ENCODE measurements at places on chromosomes 6 and 20.

- no peak for DNase-seq
Measured at GRCh38 chr20:23146857-23147637, 60.9 kb upstream of the CD93 start.

DNA sequence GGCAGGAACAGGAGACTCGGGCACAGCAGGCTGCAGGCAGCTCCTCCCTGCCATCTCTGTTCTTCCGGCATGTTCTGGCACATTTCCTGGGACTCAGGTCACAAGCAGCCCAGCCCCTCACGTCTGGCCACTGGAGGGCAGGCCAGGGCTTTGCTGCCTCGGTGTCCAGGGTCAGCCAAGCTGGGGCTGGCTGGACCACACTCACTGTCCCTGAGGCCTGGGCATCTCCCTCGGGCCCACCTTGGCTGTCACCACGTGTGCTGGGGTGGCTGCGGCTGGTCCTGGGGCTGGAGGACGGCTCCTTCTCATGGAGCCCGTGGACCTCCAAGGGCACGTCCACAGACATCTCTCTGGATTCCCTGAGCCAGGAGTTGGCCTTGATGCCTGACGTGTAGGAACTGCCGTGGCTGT is 18.5 kb downstream of the FRMD1 start:
- DNase-seq = no peak

DNA sequence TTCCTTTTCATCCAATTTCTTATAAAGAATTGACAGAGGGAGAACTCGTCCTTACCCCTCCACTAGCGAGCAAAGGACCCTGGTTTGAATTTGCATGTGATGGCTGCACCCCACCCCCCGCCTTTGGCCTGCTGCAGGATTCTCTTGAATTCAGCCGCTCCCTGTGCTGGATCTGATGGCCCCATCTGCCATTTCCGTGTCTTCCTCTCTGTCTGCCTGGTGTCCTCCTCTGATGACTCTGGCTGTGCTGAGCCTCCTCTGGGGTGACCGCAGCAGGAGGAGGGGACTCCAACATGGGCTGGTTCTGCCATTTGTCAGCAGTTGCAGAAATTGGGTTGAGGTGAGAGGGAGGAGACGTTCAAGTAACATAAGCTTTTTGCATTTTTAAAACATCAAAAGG is 188.8 kb downstream of the DLL1 start:
- no peak for DNase-seq

- DNase-seq = no peak
Measured at GRCh38 chr6:51494342-51494741, 593.1 kb downstream of the PKHD1 start.

- no peak for DNase-seq
Measured at GRCh38 chr6:137926207-137926731, 59.2 kb downstream of the TNFAIP3 start.

GRCh38 chr6:44247338-44248302 is 719 bp downstream of the HSP90AB1 start:
- DNase-seq = peak; percentile 82

GRCh38 chr6:14108571-14109410 is 8.8 kb upstream of the CD83 start:
- no peak for DNase-seq

DNA sequence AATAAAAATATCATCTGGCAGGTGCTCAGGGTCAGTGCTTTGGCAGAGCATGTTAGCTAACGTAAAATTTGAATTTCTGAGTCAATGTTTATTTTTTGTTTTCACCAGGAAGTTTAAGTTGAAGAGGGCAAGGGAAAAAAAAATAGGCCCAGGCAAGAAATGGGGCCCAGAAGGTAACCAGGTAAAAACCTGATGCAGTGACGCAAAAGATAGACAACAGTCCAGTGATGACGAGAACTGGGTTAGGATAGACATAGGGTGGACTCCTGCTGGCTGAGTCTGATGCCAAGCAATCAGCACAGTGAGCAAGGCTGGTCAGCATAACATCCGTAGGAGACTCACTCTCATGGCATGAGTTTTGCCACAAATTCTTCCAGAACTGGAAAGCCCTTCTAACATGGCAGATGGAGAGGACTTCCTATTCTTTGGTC is 42.2 kb downstream of the ZHX3 start:
- no peak for DNase-seq

DNA sequence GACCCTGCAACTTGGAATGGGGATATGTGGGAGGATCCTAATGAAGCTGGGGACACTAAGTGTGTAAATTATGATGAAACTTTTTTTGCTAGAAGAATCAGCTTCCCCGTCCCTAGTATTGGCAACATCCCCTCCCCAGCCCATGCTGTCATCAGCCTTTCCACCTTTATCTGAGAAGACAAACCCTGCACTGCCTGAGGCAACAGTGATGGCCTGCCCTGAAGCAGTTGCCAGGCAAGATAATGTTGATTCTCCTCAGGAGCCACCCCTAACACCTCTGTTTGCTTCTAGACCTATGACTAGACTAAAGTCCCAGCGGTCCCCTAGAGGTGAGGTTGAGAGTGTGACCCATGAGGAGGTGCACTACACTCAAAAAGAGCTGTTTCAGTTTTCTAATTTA is 27.1 kb downstream of the MICA start:
- no peak for DNase-seq

DNA sequence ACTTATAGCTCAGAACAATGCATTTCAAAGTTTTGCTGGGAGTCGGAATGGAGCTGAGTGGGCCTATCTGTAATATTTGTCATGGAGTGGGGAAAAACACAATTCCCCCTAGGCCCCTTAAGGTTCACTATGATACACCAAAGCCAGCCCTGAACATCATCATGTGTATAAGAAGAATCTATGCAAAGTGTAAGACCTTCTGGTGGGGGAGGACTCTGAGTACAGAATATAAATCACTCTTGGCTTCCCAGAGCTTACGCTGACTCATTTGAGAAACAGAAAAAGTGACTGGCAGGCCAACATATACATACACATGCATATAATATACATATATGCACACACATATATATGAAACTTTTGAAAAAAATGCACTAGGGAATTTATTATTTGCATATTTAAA is 54.1 kb upstream of the UBR2 start:
- DNase-seq = no peak

GRCh38 chr6:75922226-75922625 is 150.2 kb downstream of the IMPG1 start:
- no peak for DNase-seq

GRCh38 chr20:38791291-38791690 is 14.2 kb upstream of the PPP1R16B start:
- DNase-seq = no peak

DNA sequence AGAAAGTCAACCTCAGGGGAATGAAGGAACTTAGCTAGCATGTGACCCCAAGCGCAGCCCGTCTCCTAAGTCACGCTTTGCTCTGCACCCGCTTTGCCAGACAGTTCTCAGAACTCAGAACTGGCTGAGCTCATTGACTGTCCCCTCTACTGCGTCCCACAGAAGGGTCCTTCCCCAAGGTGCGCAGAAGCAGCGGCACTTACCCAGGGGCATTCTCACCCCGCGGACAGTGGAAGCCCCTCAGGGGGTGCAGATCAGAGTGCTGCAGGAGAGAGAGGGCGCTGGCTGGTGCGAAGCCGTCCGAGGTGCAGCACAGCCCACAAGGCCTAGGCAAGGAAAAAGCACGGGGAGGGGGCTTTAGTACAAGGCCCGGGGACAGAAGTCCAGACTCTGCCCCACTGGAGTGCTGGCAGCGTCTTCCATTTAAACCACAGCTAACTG is 807 bp downstream of the SNHG17 start:
- DNase-seq = no peak

DNA sequence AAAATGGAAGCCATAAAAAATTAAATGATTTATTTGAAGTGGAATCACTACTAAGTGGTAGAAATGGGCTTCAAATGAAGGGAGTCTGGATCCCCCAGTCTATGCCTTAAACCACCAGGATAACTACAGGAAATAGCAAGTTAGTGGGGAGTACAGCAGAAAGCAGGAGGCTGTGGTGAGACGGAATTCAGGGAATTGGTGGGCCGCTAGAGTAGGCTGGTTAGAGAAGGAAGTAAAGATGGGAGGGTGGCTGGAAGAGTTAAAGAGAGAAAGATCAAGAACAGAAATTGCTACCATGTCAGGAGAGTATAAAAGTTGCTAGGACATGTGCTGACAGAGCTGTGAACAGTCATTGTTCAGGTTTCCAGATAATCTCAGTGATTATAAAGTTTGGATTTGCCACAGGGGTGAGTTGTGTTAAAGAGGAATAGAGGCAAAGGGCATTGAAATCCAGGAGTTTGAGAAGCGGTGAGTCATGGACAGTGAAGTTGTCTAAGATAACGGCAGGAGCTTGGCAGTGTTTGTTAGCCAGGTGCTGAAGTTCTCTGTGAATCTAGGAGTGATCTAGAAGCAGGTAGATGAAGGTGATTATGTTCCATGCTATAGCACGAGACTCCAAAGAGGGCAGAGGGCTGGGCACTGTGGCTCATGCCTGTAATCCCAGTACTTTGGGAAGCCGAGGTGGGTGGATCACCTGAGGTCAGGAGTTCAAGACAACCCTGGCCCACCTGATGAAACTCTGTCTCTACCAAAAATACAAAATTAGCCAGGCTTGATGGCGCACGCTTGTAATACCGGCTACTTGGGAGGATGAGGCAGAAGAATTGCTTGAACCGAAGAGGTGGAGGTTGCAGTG is 13.7 kb upstream of the HINT3 start:
- no peak for DNase-seq

DNA sequence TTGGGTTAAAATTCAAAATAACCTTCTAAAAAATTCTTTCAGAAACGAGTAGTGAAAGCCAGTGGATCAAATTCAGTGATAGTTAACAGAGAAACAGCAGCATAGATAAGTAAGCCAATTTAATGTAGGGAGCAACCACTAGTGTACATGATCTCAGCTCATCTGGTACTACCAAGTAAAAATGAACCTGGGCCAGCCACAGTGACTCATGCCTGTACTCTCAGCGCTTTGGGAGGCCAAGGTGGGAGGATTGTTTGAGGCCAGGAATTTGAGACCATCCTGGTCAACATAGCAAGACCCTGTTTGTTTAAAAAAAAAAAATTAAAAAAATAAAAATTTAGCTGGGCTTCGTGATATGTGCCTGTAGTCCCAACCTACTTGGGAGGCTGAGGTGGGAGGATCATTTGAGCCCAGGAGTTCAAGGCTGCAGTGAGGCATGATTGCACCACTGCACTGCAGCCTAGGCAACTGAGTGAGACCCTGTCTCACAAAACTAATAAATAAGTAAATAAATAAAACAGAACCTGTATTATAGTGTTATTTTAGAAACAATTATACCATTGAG is 32.4 kb downstream of the CBFA2T2 start:
- no peak for DNase-seq

- no peak for DNase-seq
Measured at GRCh38 chr6:91428296-91428695, 841.4 kb upstream of the MAP3K7 start.

- peak; percentile 2 for DNase-seq
Measured at GRCh38 chr6:54717849-54718455, 128.6 kb upstream of the FAM83B start.

DNA sequence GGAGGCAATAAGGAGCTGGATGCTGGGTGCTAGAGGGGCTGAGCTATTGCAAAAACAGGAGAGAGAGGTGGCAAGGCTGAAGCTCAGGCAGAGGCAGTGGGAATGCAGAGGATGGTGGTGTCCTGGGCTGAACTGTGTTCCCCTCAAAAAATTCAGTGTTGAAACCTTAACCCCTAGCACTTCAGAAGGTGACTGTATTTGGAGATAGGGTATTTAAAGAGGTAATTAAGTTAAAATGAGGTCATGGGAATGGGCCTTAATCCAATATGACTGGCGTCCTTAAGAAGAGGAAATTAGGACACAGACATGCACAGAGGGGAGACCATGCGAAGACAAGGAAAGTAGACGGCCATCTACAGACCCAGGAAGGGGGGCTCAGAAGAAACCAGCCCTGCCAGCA is 11.5 kb upstream of the MMP9 start:
- no peak for DNase-seq

DNA sequence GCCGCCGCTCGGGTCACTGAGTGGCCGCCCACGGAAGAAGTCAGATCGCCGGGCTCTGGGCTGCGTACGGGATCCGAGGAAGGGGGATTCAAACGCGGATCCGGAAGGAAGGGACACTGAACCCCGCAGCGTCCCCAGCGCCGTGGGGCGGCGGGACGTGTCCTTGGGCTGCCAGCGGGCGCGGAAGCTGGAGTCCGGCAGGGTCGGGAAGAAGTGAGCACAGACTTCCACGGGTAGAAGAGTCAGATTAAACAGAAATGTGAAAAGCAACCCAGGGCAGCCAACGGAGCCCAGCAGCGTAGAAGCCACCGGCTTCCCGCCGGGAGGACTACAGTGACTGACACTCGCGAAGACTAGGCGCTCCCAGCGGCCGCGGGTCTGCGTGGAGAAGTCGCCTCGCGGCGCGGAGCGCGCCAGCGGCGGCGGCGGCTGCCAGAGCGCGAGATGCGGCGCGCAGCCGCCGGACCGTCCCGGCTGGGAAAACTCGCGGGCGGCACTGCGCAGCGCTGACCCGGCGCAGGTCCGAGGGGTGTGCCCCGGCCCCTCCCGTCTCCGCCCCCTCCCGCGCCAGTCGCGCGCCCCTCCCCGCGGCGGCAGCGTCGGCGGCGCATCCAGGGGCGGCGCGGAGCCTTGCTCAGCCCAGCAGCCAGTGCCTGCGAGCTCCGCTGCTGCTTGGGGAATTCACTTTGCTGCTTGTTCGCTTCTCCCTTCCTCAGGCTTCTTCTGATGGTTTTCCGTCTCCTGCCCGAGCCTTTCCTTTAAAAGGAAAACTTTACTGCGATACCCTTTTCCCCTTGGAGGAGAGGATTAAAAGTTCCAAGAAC is at the start of gene SAMD5:
Gene SAMD5, plus strand, starts transcription at position 649 of the 824 bp plus-strand sequence. CDS start 239 bp downstream, outside the sequence.
- DNase-seq = no peak

GRCh38 chr20:34220561-34220960 is 20.7 kb upstream of the ASIP start:
- DNase-seq = no peak

DNA sequence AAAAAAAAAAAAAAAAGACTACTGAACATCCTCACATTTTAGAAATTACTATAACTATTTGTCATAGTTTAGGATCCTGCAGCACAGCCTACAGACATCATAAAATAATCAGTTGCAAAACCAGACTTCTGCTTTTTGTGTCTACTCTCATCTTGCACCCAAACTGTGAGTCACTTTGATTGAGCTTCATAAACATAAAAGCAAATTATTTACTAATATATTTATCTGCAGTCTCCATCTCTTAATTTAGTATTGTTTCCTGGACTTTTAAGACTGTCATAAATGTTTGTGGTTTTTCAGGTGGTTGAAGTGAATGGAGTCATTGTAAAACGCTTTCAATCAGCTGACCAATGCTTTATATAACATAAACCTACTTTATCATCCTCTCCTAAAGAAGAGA is 14.8 kb upstream of the CALHM6 start:
- no peak for DNase-seq

GRCh38 chr6:43766964-43767461 is 3.0 kb upstream of the VEGFA start:
- no peak for DNase-seq

DNA sequence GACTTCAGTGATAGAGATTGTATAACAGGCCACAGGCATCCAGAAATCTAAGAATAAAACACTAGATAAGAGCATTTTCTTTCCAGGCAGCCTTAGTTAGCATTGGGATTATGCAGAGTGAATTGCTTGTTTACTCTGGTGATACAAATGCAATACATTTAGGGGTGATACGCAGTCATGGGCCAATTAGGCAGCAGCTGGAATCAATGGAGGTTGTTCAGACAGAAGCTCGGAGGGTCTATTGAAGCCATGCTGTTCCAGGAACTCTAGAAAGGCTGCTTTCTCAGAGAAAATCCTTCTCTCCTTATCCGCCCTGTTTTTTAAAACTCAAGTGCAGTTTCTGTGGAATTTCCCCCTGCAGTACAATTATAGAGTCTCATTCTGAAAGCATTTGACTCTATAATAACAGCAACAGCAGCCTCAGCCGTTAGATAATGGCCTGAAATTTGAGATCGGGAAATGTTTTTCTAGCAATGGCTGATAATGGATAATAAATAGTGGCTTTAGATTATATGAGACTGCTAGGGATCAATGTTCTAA is 364.3 kb upstream of the HS3ST5 start:
- no peak for DNase-seq
